ENCODE measurements at places on chromosomes 5 and 9.

DNA sequence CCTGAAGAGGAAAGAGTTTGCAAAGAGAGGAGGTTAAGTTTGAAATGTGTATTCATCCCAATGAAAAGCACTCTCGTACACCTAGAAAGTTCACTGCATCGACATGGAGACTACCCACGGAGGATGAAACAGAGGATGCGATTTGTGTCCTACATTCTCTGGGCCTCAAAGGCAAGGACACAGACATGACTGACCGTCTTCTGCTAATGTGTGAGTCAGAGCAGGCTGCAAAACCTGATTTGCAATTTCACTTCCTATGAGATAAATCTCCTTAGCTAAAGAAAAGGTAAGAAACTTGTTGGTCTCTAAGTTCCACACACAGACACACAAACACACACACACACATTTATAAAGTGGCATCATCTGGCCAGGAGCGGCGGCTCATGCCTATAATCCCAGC lies 98.6 kb downstream of the GNAQ start:
- DNase-seq = no peak

GRCh38 chr5:133618141-133618540 lies 5.8 kb upstream of the FSTL4 start:
- no peak for DNase-seq

DNA sequence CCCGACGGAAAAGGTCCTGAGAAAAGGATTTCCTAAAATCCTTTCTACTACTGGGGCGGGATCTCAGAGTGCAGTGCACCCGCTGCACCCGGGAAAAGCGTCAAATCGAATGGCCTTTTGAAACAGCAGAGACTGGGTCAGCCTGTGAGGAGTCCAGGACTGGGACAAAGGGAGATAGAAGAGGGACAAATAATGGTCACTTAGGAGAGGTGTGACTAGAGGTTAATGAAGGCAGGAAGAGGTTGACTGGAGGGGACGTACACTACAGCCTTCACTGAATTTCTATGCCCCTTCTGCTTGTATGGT lies 1.5 kb downstream of the PLPPR1 start:
- no peak for DNase-seq

GRCh38 chr9:99015448-99015847 lies 71.7 kb downstream of the COL15A1 start:
- no peak for DNase-seq

DNA sequence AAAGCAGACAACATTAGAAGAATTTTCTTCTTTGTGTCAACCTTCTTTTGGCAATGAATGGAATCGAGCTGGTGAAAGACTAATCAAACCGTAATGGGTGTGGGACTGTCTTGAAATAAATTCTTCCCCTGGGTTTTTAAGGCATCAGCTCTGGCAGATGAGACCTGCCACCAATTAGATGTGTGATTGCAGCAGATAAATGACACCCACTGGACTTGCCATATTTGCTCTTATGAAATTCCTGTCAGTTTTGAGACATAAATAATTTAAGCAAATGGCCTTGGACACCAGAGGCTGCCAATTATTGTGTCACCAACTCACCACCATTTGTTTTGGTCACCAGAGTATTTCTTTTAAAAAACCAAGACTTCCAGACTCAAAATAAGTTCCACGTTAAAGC lies 135.9 kb upstream of the RGMB start:
- DNase-seq = no peak

- DNase-seq = no peak
These were observed 573.7 kb upstream of the DAB2 start for GRCh38 chr5:39998518-39998917.

DNA sequence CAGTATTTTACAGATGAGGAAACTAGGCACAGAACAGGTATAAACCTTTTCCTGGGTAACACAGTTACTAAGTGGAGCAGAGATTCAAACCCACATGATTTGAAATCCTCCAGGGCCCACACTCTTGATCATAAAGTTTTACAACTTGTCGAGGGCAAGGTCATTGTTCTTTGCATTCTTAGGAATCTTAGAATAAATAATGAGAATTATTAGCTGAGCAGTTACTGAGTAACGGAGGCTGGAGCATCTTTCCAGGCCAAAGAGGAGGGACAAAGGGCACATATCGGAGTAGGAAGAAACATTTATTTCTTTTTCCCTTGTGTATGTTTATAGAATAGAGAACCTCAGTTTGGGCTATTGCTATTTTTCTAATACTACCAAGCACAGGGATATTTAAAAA lies 27.1 kb upstream of the F2R start:
- DNase-seq = peak; percentile 69

DNA sequence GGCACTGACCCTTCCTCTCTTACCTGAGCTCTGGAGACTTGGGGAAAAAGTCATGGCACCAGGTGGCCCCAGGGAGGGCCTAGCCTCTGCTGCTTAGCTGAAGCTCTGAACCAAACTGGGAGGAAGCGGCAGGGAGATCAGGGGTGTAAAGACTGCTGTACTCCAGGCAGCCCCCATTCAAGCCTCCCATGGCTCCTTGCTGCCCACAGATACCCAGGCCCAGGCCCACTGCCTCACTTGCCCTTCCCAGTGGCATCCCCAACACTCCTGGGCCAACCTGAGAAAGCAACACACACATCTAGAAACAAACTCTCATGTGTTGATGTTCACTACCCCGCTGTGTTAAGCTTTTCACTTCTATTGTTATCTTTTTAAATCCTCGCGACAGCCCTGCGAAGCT lies 151.6 kb downstream of the C5orf15 start:
- DNase-seq = no peak

- no peak for DNase-seq
These were observed 34.7 kb upstream of the CLINT1 start for GRCh38 chr5:157893611-157894010.

GRCh38 chr9:134814598-134815215 lies 65.9 kb upstream of the FCN2 start:
- DNase-seq = peak; percentile 70

GRCh38 chr5:172494630-172495505 lies 40.5 kb upstream of the SH3PXD2B start:
- DNase-seq = no peak

GRCh38 chr5:27474395-27474794 lies 436.0 kb upstream of the CDH9 start:
- DNase-seq = no peak

GRCh38 chr9:127837346-127837745 lies 17.1 kb downstream of the ENG start:
- DNase-seq = no peak

- peak; percentile 17 for DNase-seq
These were observed 1.0 kb downstream of the STARD4 start for GRCh38 chr5:111511174-111511830.

- DNase-seq = no peak
These were observed 1.6 kb downstream of the TDRD7 start for GRCh38 chr9:97413462-97413861.

DNA sequence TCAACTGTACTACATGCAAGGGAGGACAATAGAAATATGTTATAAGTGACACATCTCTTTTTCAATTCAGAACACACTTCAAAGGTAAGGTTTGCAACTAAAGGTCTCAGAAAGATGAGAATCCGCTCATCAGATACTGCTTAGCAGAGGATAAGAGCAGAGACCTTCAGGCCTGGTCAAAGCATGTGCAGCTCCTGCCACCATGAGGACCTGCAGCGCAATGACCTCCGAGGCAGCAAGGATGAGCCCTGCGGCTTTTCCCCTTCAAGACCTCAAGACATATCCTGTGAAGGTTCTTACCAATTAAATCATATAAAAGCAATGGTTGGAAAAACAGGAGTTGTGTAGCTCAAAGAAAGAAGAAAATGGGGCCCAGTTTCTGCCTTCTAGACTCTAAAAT lies 135.8 kb downstream of the TRIM36 start:
- DNase-seq = peak; percentile 2

GRCh38 chr9:7979611-7980010 lies 180.0 kb upstream of the DMAC1 start:
- no peak for DNase-seq

- DNase-seq = peak; percentile 15
These were observed 467 bp upstream of the PHF19 start for GRCh38 chr9:120877276-120878034.

GRCh38 chr5:39624268-39624886 lies 199.6 kb upstream of the DAB2 start:
- DNase-seq = no peak

DNA sequence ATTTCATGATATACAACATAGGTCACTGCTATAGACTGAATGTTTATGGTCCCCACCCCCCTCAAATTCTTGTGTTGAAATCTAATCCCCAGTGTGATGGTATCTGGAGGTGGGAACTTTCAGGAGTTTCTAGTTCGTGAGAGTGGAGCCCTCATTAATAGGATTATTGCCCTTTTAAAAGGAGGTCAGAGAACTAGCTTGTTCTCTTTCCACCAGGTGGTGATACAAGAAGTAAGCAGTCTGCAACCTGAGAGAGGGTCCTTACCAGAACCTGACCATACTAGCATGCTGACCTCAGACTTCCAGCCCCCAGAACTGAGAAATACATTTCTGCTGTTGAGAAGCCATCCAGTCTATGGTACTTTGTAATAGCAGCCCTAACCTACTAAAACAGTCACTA lies 33.3 kb downstream of the TMEM161B start:
- no peak for DNase-seq

DNA sequence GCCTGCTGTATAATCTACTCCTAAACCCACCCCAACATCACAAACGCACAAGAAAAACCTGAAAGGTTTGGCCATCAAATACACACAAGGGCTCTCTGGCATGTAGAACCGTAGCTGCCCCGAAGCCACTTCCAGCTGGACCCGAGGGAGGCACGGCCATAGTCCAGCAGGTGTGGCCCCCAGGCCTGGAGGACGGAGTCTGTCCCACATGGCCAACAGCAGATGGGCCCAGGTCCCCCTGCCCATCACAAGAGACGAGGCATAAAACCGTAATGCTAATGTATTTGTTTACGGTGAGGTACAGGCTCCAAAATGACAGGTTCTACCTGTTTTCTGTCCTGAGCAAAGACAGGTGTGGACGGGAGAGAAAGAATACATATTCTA lies 234.2 kb downstream of the SYK start:
- no peak for DNase-seq
